CD4-positive, alpha-beta T cell treated with Interleukin-4 for 1 hour (primary cell): ENCODE measurements at places on chromosomes 3 and 15.

- DNase-seq: no peak
Measured at GRCh38 chr3:120749843-120750242, 7.3 kb downstream of the GTF2E1 start.

- no peak for DNase-seq
Measured at GRCh38 chr15:39642011-39642640, 61.2 kb downstream of the THBS1 start.

- DNase-seq: peak; percentile 86
Measured at GRCh38 chr15:60585743-60586708, 107.1 kb upstream of the ICE2 start.

DNA sequence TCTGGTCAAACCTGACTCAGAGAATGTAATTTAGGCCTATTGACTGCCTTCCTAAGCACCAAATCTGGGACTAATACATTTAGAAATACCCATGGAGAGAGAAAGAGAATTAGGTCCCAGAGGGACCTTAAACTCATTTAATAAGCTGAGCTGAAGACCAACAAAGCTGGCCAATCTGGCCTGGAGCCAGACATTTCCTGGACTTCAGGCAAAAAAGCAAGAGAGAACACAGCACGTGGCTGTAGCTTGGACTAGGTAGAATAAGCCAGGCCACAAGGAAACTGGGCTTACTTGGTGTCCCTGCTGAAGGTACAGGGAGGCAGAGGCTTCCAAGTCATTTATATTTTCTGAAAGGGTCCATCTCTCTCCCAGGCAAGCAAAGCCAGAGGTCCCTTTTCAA is 88.1 kb downstream of the RTP4 start:
- DNase-seq: no peak

DNA sequence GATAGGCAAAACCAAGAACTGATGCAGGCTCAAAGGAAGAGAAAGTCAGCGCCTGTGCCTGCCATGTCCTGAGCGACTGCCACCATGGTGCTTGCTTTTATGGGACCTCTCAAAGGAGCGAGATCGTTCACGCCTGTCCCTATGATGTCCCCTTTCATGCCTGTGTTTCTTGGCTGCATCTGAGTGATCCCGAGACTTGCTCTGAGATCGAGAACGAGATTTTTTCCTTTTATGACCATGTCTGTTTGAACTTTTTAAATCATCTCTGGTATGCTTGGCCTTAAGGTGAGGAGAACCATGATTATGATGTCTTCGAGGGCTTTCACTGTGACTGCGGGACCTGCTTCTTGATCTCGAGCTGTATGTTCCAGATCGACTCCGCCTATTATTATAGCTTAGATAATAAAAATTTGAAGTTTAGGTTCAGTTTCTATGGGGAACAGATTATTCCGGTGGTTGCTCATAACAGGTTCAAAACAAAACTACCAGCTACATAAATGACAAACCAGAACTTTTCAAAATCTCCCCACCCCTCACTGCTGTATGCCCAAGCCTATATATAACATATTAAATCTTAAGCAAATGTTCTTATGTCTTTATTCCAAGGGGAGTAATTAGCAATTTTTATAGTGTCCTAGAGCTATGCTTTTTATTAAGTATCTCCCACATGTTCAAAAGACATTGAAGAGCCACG is 11.6 kb downstream of the CCNL1 start:
- DNase-seq: no peak

GRCh38 chr3:141052201-141053069 is 1.3 kb downstream of the SPSB4 start:
- no peak for DNase-seq

DNA sequence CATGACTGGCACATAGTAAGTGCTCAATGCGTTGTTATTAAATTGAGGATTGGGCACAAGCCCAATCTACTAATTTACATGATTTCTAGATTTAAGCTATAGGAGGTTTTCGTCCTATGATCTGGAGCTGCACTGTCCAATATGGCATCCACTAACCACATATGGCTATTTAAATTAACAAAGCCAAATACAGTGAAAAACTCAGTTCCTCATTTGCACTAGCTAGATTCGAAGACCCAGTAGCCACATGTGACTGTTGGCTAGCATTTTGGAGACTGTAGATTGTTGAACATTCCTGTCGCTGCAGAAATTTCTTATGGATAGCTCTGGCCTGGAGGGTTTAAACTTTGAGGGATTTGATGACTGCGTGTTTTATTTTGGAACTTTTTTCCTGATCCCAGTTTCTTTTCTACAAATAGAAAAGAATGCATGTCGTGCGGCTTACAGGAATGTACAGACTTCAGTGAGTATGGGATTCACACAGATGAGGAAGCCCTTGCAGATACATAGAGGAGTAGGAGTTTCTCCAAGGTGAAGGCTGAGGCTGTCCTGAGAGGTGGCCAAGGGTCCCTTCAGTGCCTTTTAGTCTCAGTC is 82.8 kb downstream of the SLCO3A1 start:
- DNase-seq: no peak

GRCh38 chr15:63447017-63447676 is 57.2 kb upstream of the USP3 start:
- DNase-seq: no peak

DNA sequence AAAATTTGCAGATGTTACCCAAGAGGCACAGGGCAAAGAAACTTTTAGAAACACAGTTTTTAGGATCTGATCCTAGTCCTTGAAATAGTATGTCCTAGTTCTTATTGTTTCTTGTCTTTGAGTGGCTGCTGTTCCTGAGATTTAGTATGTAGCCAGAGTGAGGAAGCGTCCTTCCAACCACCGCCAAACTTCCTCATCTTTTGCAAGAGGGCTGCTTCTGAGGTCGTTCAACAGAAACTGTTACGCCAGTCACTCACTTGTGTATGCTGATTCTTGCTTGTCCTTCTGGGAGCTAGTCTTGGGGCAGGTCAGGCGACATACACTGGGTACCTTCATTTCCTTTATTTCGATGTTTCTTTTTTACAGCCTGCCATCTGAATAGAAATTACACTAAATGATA is 577.3 kb upstream of the ZNF717 start:
- DNase-seq: no peak

GRCh38 chr3:165883863-165884478 is 46.7 kb upstream of the BCHE start:
- no peak for DNase-seq

DNA sequence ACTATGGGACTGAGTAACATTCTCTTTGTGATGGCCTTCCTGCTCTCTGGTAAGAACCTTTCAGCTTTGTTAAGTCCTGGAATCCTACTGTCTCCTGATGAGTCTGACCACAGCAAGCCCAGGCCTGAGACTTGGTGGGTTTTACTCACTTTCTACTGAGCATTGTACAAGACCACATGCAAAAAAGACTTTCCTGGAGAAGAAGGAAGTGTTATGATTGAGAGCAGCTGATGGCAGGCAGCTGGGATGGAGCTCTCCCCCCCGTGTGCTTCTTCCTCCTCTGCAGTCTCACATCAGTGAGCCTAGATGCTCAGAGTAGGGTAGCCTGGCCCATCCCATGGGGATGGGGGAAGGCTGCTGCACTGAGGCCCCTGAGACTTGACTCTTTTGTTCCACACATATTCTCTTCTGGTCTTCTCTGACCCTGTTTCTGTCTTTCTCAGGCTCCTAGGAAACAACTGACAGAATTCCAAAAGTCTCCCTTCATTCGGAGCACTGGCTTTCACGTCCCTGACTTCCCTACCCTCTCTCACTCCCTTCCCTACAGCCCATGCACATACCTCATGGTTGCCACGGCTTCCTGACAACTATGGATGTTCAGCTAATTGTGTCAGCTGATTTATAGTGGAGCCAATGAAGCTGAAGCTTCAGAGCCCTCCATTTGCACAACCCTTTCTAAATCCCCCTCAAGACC is 36.6 kb downstream of the CD86 start:
- no peak for DNase-seq

DNA sequence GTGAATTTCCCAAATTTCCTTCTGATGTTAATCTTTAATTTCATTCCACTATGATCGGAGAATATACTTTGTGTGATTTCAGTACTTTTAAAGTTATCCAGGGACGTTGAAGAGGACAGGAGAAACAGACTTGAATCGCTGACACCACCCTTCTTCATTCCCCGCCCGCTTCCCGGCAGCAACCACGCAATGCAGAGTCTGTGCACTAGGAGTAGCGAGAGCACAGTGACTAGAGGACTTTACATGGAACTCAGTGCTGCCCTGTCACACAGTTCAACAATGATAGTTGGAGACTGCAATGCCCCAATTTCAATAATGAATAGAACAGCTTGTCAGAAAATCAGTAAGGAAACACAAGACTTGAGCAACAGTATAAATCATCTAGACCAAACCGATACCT is 73.9 kb downstream of the RNF13 start:
- no peak for DNase-seq

GRCh38 chr3:111594205-111594604 is 941 bp downstream of the ZBED2 start:
- DNase-seq: no peak

DNA sequence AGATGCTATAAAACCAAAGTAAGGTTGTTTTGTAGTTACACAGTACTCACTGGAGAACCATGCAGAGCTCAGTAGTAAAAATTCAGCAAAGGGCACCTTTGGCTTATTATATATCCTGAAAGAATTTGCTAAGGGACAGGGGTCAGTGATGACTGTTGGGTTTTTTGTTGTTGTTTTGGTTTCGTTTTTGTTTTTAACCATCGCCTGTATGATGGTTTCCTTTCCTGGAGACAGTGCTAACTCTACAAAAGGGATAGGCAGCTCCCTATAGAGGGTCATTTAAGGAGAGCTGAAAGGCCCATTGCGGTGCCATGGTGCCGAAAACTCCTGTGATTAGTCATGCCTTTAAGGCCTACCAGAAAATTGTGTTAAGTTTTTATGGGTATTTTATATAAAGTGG is 118.2 kb upstream of the GOLIM4 start:
- DNase-seq: peak; percentile 22

- DNase-seq: no peak
Measured at GRCh38 chr3:37694284-37694675, 167.4 kb upstream of the CTDSPL start.

DNA sequence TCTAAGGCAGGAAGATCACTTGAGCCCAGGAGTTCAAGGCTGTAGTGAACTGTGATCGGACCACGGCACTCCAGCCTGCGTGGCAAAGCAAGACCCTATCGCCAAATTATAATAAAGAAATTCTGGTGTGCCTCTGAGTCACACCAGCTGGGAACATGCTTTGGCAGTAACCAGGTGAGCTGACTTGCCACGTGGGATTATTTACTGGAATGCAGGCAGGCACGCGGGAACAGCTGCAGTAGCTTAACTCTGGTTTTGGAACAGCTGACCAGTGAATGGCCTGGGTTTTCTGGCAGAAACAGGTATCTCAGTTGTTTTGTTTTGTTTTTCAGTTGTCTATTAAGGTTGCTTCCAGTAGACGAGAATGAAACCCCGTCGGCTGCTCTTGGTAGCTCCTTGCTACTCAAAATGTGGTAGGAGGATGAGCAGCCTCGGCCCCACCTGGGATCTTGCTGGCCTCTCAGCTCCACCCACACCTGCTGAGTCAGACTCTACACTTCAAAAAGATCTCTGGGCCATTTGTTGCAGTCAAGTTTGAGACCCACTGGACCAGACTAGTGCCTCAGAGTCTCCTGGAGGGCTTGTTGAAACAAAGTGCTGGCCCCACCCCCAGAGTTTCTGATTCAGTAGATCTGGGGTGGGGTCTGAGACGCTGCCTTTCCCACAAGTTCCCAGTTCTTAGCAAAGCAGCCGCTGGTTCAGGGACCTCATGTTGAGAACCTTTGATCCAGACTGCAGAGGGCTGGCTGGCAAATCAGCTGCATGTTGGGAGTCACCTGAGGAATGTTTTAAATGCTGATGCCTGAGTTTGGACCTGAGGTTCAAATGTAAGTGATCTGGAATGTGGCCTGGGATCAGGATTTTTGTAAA is 26.6 kb downstream of the IDH2 start:
- no peak for DNase-seq

- DNase-seq: peak; percentile 85
Measured at GRCh38 chr3:169945313-169945712, 21.3 kb upstream of the SEC62 start.

DNA sequence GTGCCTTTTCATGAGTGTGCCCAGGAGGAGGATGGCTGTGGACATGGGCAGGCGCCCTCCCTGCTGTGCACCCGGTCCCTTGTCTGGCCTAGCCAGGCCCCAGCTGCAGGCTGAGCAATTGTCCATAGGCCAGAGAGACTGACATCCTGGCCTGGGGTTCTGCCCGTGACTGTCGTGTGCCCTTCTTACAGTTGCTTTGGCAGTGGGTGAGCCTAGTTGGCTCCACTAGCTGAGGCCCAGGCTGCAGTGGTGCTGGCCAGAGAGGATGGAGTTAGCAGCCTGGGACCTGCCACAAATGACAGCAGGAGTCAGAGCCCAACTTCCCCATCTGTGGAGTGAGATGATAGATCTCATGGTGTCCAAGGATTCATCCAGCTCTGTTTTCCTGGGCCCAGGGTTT is 9.0 kb upstream of the CHRNB4 start:
- no peak for DNase-seq

DNA sequence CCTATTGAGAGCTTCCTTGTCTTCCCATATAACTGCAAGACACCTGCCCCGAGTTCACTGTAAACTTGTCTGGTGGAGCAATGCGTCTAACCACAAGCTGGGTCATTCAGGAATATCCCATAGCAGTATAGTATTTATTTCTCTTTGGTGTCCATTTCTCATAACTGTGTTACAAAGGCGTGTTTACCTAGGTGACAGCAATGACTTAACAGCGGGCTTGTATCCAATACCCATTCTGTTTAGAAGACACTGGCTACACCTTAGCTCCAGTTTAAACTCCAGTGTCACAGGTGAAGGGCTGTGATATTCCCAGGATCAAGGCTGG is 24.3 kb downstream of the ATP10A start:
- DNase-seq: no peak

GRCh38 chr3:113055201-113055600 is 64.4 kb downstream of the GTPBP8 start:
- no peak for DNase-seq

DNA sequence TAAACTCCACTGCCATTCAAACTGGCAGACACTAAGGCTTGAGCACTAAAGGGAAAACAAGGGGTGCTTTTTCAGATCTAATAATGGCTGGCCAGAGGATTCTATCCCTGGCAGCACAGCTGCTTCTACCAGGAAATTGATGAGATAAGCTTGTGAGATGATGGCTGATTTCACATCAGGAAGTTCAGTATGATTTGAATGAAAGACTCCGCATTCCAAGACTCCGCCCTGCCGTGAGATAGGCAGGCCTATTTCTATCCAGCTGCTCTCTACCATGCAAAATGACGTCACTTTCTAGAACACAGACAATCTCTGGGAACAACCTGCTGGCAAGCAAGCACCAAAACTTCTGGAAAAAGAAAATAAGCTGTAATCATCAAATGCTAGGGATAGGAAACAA is 171.8 kb downstream of the WDR76 start:
- no peak for DNase-seq

DNA sequence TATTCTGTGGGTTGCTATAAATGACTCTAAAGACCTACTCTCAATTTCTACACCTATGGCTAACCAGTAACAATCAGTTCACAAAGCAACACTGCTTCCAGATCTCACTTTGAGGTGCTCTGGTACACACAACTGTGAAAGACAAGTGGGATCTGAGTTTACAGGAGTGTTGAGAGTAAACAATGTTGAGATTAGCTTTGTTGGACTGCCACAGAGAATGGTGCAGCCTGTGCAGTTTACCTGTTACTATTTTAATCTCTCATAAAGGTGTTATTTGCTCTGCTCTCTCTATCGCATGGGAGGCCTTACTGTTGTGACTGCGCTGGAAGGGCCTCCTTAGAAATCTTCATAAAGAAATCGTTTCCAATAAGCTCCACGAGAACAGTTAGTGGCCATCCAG is 112.0 kb downstream of the SOX2 start:
- DNase-seq: no peak
